HFF-Myc (cell line): ENCODE measurements at places on chromosomes 3 and 15.

- no peak for DNase-seq
These were observed 9.1 kb upstream of the SEC11A start for GRCh38 chr15:84725001-84725491.

GRCh38 chr3:102074946-102075345, 225.6 kb downstream of the NFKBIZ start:
- DNase-seq = no peak

GRCh38 chr15:90881181-90881977, 2.9 kb upstream of the FES start:
- no peak for DNase-seq

- DNase-seq = no peak
These were observed 39.6 kb downstream of the DAPK2 start for GRCh38 chr15:64006642-64007041.

DNA sequence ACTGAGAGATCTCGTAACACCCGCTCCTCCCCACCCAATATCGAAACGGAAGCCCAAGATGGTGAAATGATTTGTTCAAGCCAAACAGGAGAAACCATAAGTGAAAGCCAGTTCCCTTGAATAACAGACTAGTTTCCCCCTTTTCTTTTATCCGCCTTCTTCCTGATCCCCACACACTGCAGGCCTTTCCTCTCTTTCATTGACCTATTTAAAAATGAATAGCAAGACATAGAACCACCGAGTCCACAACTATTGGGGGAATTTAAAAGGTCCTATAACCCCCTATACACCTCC, 382 bp upstream of the COX17 start:
- DNase-seq = no peak

DNA sequence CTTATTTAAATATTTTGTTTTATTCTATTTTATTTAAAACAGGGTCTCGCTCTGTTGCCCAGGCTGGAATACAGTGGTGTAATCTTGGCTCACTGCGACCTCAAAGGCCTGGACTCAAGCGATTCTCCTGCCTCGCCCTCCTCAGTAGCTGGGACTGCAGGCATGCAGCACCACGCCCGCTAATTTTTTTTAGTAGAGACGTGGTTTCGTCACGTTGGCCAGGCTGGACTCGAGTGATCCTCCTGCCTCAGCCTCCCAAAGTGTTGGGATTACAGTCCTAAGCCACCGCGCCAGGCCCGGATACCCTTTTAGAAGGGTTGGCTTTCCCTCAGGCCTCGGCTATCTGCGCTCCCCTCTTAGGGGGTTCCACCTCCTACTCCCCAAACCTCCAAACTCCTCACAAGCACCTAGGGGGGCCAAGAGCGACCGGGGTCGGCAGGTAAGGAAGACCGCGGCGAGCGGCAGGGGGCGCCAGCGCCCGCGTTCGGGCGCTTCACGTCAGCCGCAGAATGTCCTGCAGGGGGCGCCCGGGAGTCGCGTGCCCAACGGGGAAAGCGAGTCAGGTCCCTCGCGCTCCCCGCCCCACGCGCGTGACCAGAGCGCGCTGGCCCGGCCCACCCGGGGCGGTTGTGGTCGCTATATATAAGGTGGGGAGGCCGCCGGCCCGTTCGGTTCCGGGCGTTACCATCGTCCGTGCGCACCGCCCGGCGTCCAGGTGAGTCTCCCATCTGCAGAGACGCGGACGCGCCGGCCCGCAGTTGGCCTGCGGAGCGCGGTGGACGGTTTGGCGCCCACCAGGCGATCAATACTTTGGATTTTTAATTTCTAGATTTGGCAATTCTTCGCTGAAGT, 51.8 kb upstream of the GATM start:
- DNase-seq = no peak

GRCh38 chr3:181610973-181611265, 100.8 kb upstream of the SOX2 start:
- no peak for DNase-seq

DNA sequence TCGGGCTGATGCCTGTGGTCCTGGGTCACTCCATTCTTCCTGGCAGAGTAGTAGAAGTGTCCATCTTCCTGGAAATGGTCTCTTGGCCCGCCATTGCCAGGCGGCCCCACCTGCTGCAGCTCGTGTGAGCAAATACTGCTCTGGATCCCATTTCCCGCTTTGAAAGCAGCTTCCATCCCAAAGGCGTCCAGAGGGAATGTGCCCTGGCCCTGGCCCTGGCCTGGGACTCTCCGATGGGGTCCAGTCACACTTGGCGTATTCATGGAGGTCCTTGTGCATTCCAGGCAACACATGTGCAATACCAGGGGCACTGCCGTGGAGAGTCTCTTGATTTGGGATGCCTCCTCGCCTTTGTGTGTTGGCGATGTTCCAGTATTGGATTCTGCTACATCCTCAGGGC, 111.1 kb downstream of the SNRPN start:
- DNase-seq = no peak

GRCh38 chr3:188194332-188194731, 40.4 kb downstream of the LPP start:
- DNase-seq = no peak

DNA sequence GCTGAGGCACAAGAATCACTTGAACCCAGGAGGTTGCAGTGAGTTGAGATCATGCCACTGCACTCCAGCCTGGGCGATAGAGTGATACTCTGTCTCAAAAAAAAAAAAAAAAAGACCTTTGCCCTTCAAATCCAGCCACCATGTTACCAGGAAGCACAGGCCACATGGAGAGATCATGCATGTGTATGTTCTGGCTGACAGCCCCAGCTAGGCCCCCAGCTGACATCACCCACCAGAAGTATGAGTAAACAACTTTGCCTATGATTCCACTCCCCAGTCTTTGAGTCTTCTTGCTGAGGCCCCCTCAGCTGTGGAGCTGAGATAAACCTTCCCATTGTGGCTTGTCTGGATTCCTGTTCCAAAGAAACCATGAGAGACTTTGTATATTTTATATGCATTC, 3.3 kb upstream of the ARIH2 start:
- no peak for DNase-seq

DNA sequence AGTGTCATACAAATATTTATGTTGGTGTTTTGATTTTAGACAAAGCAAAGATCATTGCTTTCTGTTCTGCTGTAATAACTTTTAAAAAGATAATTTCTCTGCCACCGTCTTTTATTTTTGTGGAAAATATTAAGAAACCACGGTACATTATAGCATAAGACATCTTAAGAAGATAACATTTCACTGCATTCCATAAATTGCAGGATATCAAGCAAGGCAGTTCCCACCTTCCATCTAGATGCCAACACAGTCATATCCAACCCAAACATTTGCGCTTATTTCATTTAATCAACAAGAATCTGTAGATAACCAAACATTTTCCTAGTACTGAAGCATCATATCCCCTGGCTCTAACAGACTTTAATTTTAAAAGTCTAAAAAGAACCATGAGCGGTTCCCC, 25.1 kb downstream of the ARHGAP31 start:
- DNase-seq = no peak

GRCh38 chr15:22227411-22228100, 147.2 kb downstream of the OR4M2 start:
- no peak for DNase-seq

DNA sequence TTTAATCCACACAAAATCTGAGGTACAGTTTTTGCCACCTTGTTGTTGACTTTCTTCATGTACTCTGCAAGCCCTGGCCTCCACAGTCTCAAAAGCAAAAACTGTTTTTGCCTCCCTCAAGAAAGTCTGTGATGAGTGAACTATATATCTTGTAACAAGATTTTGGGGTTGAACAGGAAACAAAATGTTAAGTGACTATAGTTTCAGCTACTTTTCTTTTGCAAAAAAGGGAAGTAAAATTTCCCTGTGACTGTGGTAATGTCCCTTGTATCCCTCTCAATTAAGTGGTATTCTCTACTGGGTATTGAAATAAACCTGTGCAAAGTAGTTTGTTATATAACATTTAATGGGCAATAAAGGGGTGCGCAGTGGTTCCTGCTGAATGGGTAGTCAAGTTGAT, 21.3 kb upstream of the SCAANT1 start:
- no peak for DNase-seq

DNA sequence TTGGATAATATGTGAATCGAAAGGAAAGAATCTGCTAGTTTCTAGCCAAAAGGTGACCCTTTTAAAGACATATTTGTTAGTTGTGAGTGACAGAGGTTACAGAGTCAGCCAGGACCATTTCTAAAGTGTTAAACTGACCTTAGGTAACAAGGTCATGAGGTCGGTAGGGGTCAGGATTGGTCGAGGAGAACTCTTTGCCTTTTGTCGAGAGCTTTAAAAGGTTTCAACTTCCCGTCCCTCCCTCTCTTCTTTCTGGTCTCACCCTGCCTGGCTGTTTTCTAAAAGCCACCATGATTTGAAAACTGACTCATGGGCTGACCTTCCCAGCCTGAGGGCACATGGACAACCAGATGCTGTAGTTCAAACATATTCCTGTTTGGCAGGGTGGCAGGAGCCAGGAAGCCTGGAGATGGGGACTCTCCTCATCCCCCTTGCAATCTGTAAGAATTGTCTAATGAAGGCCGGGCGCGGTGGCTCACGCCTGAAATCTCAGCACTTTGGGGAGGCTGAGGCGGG, 25.8 kb upstream of the PRTG start:
- no peak for DNase-seq

GRCh38 chr3:36210840-36211651, 169.3 kb upstream of the STAC start:
- DNase-seq = no peak

DNA sequence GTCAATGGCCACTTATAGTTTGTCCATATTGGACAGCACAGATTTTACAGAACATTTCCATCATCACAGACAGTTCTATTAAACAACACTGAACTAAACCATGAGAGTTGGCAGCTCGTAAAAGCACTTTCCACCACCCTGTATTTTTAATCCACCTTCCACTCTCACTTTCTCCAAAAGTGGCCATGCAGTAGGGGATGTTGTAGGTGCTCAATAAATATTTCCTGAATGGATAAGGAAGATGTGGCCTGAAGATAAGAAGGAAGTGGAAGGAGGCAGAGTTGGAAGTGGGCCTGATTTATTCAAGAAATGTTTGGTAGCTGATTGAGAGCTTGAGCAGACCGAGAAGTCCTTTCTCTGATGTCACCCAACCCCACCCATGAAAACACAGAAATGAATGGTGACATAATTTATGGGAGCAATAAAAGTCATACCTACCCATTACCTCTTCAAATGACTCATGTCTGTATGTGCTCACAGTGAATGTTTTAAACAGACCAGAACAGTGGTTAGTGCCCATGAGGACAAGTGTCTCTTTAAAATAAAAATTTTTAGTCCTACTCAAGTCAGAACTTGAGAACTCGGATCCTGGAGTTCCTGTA, 39.6 kb upstream of the CTNNB1 start:
- DNase-seq = no peak

DNA sequence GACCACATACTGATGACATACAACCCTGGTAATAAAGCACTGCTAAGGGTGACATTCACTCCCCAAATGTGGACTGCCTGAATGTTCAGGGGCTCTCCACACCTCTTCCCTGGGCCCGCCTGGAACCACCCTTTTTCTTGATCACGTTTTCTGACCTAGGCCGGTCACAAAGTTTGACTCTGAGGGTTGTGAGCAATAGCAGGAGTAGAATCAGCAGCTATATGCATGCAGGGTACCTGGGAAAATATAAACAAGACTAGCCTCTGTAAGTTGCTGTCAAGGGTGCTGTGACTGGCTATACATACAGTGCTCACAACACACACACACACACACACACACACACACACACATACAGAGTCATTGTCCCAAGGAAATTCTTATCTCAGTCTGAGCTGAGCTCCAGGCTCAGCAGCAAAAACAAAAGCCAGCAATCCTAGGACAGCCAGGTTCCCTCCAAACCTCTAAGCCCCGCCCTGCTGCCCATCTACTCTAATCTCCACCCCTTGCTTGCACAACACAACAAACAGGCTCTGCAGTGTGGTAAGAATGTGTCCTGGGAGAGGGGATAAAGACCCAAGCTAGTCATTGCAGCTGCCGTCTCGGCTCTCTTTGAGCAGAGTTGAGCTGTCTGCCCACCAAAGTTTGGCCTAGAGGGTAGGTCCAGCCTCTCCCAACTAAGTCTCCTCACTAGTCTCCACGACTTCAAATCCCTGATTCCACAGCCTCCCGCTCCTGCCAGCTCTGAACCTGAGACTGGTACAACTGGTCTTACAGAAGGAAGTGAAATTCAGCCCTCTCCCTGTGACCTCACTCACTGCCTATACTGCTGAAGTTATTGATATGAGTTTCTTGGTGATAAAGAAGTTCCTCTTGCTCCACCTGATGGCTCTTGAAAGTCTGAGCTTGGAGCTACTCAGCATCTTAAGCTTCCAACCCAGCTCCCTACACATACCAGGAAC, 2.2 kb downstream of the BMF start:
- no peak for DNase-seq

DNA sequence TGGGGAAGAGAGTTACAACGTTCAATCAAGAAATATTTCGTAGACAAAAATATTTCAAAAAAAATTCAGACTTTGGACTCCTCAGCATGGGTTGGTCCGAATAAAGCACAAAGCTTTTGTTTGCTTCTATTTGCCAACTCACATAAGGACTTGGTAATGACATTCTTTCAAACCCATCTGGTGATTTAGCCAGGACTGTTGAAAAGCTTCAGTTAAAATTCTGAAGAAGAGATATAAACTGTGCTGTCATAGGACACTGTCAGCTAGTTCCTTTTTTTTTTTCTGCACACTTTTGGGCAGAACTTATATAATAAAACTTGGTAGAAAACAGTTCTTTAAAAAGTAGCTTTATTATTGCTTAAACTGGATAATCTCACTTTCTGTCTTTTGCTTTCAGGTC, 660.8 kb upstream of the SGO1 start:
- no peak for DNase-seq

- DNase-seq = no peak
These were observed 113.1 kb upstream of the ABHD17C start for GRCh38 chr15:80581976-80582375.

GRCh38 chr15:29888646-29889045, 66.4 kb upstream of the TJP1 start:
- no peak for DNase-seq

GRCh38 chr3:138974462-138974861, 27.4 kb downstream of the FOXL2NB start:
- DNase-seq = no peak

GRCh38 chr3:69409831-69410230, 23.9 kb upstream of the FRMD4B start:
- DNase-seq = no peak

DNA sequence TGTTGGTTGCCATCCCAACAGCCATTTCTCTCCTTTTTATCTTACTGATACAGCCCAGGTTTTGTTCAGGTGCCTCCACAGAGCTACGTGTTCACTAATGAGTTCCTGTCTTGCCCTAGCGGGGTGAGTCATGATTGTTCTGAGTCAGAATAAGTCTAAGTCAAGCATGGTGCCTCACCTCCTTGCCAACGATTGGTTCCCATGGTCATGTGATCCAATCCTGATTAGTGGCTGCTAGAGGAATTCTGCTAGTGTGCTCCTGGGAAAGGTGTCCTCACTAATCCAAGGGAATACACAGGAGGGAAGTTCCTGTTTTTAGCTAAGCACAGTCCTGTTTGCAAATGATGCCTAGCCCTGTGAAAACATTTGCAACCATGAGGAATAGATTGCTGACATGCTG, 99.8 kb downstream of the NSUN3 start:
- DNase-seq = peak; percentile 25
